ENCODE measurements at places on chromosomes 5 and 9. TPM values are rescaled to one million over a fixed set of nuclear protein-coding genes. Genes with fewer than 3 reads are reported as not detected.

Gene PCBD2
- total RNA-seq = 5.0 TPM

Gene NR6A1
- total RNA-seq = 0.15 TPM

Gene GFI1B
- under 0.01 TPM for total RNA-seq

Gene SLC27A6
- total RNA-seq = 0.17 TPM

Gene FAM114A2
- total RNA-seq = 17.4 TPM

Gene GEMIN5
- total RNA-seq = 16.1 TPM

Gene NR2F1
- 95.8 TPM for total RNA-seq

Gene LHX6
- not detected for total RNA-seq

Gene NKD2
- 0.30 TPM for total RNA-seq

Gene PCDHA12
- not detected for total RNA-seq

Gene ARHGAP26
- 0.67 TPM for total RNA-seq

Gene TERT
- total RNA-seq = not detected

Gene FRMD3
- total RNA-seq = 0.59 TPM

Gene TRIP13
- 53.3 TPM for total RNA-seq

Gene ANKRD31
- total RNA-seq = under 0.01 TPM

Gene TLX3
- total RNA-seq = not detected

Gene INSL6
- not detected for total RNA-seq

Gene SERF1B
- 49.3 TPM for total RNA-seq

Gene PCDHGA4
- total RNA-seq = 1.0 TPM

Gene MAMDC2
- total RNA-seq = 2.2 TPM

Gene SPATA31C1
- total RNA-seq = not detected

Gene ADRB2
- total RNA-seq = 1.9 TPM

Gene ZNF608
- total RNA-seq = 12.5 TPM

Measured in bronchus fibroblast of lung (primary cell).